ENCODE measurements at places on chromosomes 1 and 21.
A peak's percentile ranks its signal among the peaks of the same experiment; 100 is the strongest.

DNA sequence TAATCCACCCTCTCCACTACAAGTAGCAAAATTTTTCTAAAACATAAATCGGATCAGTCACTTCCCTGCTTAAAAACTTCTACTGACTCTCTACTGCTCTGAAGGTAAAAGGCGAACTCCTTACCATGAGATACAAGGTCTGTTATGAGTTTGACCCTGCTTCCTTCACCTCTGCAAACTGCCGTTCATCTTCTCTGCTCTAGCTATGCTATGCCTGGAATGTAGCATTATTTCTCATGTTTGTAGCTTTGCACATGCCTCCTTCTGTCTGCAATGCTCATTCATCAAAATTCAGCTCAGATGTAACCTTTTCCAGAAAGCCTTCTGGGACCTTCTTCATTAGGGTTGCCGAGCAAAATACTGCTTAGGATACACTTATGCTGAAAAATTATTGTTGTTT is 30.8 kb downstream of the RPL5 start:
- no peak for DNase-seq

GRCh38 chr1:200903793-200904192 is 9.1 kb downstream of the INAVA start:
- DNase-seq: no peak

DNA sequence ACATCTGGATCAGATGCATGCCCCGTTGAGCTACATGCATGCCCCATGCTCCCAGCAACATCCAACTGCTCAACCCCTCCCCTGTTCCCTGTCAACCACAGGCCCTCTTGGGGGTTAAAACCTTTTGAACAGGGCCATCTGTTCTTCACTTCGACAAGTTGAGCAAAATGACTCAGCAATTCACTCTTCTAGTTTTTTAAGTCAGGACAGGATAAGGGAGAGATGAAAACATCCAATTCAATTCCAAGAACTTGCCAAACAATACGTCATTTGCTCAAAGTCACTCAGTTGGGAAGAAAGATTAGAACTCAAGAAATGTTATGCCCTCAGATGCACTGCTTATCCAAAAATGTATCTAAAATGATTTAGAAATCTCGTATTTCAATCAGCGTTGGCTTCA is 46.1 kb upstream of the MTF2 start:
- no peak for DNase-seq

GRCh38 chr1:94044290-94044790 is 76.6 kb downstream of the ABCA4 start:
- DNase-seq: peak; percentile 6

DNA sequence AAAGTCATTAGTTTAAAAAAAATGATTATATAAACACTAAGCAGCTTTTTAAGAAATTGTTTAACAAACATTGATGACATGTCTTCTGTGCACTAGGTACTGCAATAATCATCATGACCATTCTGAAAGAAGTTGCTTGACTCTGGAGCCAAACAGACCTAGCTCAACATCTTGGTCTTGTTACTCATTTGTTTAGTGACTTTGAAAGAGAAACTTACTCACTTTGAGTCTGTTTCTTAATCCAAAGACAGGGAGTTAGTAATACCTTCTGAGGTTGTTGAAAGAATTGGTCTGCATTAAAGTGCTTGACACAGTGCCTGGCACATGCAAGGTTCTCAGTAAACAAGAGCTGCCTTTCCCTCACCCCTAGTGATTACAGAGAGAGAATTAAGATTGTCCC is 84.4 kb downstream of the SGIP1 start:
- DNase-seq: no peak

DNA sequence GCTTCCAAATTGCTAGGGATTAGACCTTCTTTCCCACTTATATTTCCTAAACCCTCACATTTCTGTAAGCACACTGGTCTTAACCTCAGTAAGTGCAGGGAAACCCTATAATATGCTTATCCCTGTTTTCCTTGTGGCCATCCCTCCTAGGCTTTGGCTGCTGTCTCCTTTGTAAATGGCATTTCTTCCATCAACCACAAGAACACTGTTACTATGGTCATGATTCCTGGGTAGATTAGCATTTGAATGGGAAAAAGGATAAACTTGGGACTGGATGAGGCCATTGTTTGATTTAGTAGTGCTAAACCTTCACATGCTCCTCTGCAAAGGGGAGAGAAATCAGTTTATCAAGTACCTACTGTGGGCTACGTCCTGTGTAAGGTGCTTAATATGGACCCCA is 16.2 kb upstream of the AGO3 start:
- no peak for DNase-seq

DNA sequence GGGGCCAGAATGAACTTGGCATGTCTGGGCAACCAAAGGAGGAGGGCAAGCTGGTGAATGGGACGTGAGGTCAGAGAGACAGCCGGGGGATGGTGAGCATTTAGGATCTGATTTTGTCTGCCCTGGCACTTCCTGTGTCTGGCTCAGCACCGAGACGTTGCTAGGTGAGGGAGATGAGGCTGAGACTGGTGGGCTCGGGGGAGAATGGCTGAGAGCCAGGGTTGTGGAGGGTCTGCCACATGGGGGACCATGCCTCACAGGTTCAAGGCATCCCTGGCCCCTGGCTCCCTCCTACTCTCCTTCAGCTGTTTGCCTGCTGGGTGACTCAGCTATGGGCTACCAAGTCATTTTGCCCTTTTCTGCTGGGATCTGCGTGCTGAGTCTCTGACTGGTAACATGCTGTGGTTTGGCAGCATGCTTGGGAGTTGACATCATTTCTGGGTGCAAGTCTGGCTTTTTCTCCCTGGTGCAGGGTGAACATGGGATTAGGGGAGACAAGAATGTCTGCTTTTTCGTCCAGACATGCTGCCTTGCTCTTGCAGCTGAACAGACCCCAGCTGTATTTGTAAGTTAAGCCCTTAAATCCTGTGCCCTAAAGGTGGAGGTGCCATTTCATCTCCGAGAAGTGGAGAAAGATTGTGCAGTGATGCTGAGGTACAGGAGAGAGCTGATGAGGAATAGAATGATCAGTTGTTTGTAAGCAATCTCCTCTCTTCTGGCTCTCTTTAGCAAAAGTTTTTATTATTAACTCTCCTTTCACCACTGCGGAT is 17.6 kb downstream of the GALNT2 start:
- no peak for DNase-seq

GRCh38 chr1:213110349-213111300 is 59.6 kb downstream of the RPS6KC1 start:
- no peak for DNase-seq

DNA sequence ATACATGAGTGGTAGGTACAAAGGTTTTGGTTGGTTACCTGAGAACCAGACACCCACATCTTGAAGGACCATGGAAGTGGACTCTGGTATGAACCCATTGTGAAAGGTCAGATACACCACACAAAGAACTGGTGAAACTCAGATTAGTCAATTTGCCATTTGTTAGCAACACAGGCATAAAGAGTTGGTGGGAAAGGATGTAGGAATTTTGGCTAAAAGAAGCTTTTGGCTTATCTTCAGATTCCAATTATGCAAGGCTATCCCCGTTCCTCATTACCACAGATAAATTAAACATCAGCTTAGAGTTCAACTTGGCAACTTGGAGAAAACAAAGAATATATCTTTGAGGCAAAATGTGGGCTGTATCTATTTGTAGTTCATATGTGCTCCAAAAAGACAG is 87.0 kb upstream of the IRF2BP2 start:
- no peak for DNase-seq

GRCh38 chr1:173888749-173889148 is 20.6 kb downstream of the ZBTB37 start:
- DNase-seq: no peak
